ENCODE measurements at places on chromosomes 11 and 22. TPM values are rescaled to one million over a fixed set of nuclear protein-coding genes. Genes with fewer than 3 reads are reported as not detected.

GRCh38 chr11:13800901-13801300 is 132.4 kb downstream of the FAR1 start:
- no peak for DNase-seq
- no peak overlapping the region for H3K4me3 ChIP-seq
- no peaks in the 10 kb centered on the region for H3K4me1 ChIP-seq
- H3K36me3 ChIP-seq: no peaks in the 10 kb centered on the region
- no peak overlapping the region for H3K27ac ChIP-seq

- H3K4me1 ChIP-seq: no peaks in the 10 kb centered on the region
- no peak overlapping the region for H3K27ac ChIP-seq
- H3K4me3 ChIP-seq: no peak overlapping the region
- DNase-seq: no peak
- peaks cover 7% of the 10 kb centered on the region for H3K36me3 ChIP-seq
These were observed 8.2 kb downstream of the ZBED4 start for GRCh38 chr22:49861642-49862495.

DNA sequence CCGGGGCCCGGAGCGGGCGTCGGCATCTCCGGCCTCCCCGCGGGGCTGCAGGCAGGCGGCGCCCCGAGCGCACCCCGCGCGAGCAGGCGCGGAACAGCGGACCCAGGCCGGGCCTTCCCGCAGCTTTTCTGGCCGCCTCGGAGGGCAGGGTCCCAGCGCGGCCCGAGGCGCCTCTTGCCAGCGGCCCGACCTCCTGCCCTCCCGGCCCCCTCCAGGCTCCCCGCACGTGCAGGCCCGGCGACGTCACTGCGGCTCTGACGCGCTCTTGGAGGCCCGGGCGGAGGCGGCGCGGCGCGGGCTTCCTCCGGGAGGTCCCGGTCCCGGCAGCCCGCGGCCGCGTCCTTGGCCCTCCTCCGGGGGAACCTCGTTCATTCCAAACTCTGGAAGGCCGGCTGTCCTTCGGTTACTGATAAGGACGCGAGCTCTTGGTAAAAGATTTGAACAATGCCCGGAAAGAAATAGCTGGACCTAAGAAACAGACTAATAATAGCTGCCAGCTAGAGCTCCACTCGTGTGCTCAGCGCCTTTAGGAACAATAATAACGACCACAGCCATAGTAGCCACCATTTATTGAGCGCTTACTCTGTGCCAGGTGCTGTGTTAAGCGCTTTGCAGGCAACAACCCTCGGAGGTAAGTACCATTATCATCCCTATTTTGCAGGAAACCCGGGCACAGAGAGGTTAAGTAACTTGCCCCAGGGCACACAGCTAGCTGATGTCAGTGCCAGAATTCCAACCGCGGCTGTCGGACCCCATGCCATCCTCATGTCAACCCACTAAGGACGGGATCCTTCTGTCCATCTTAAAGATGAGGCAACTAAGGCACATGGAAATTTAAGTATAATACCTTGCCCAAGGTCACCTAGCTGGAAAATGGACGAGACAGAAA is 39.1 kb upstream of the CREB3L1 start:
- peaks cover 41% of the 10 kb centered on the region for H3K4me1 ChIP-seq
- H3K4me3 ChIP-seq: peak overlapping the region; percentile 62
- H3K36me3 ChIP-seq: no peaks in the 10 kb centered on the region
- H3K27me3 ChIP-seq: no peaks in the 10 kb centered on the region
- H3K27ac ChIP-seq: peak overlapping the region; percentile 65

DNA sequence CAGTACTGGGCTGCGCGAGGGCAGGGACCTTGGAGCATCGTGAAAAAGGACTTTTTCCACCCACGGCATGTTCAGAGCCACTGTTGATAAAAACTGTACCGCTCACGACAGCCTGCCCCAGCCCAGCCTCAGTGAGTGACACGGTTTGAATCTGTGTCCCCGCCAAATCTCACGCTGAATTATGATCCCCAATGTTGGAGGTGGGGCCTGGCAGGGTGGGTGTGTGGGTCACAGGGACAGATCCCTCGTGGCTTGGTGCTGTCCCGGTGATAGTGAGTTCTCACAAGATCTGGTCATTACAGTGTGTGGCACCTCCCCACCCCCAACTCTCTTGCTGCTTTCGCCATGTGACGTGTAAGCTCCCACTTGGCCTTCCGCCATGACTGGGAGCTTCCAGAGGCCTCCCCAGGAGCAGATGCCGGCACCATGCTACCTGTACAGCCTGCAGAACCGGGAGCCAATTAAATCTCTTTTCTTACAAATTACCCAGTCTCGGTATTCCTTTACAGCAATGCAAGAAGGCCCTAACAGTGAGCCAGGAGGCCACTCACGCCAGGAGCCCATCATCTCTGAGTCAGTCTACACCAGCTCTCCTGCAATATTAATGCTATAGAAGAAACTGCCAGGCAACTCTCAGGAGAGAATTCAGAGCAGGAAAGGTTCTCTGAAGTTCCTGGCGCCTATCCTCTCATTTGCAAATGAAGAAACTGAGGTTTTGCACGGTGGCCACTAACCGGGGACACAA is 1.3 kb downstream of the TOLLIP start:
- H3K4me3 ChIP-seq: peak overlapping the region; percentile 73
- H3K27me3 ChIP-seq: peaks cover 7% of the 10 kb centered on the region

DNA sequence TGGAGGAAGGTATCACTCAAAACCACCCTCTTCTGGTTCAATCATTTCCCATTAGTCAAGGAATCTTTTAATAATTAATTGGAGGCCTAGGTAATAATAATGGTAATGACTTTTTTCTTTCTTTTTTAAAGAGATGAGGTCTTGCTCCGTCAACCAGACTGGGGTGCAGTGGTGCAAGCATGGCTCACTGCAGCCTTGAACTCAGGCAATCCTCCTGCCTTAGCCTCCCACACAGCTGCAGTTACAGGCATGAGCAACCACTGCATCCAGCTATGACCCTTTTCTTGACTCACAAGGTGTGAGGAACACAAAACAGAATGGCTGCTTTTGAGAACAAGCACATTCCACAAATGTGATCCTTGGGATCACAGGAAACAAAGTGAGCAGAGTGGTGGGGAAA is 3.6 kb downstream of the POLDIP3 start:
- no peak for DNase-seq
- peaks cover 16% of the 10 kb centered on the region for H3K36me3 ChIP-seq
- H3K27me3 ChIP-seq: no peaks in the 10 kb centered on the region
- H3K4me1 ChIP-seq: peaks cover 34% of the 10 kb centered on the region
- H3K4me3 ChIP-seq: no peak overlapping the region

DNA sequence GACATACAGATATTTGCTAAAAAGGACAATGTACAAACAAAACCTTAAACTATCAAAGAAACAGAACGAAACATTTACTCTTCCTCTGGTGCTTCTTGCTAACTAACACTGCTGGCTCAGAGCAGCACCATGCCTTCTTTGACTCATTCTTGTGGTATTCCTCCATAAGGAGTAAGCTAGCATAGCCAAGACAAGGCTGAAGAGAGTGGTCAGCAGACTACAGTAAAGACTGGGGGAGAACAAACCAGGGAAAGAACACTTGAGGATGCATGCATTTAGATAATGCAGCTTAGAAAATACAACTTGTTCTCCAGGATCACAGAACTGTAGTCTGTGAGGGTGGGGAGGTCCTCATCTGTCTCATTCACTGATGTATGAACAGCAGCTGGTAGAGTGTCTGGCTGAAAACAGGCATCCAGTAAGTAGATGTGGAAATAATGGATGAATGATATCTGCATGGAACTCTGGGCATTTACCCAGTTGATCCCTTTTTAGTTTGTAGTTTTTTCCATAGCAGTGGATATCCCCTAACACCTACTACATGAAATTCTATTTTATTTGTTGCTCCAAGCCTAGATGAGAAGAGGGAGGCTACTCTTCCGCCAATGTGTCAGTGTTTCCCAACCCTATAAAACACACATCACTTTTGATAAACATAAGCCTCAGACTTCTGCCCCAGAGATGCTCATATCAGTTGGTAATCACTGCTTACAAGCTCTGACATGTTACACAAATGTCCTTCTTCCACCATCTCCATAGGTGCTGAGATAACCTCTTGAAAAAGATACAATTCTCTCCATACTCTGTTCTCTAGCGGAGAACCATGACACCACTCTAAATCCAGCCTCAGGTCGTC is 7.3 kb downstream of the SNX19 start:
- H3K4me3 ChIP-seq: no peak overlapping the region
- H3K27ac ChIP-seq: peak overlapping the region; percentile 65
- H3K36me3 ChIP-seq: peaks cover 49% of the 10 kb centered on the region
- no peak for DNase-seq

DNA sequence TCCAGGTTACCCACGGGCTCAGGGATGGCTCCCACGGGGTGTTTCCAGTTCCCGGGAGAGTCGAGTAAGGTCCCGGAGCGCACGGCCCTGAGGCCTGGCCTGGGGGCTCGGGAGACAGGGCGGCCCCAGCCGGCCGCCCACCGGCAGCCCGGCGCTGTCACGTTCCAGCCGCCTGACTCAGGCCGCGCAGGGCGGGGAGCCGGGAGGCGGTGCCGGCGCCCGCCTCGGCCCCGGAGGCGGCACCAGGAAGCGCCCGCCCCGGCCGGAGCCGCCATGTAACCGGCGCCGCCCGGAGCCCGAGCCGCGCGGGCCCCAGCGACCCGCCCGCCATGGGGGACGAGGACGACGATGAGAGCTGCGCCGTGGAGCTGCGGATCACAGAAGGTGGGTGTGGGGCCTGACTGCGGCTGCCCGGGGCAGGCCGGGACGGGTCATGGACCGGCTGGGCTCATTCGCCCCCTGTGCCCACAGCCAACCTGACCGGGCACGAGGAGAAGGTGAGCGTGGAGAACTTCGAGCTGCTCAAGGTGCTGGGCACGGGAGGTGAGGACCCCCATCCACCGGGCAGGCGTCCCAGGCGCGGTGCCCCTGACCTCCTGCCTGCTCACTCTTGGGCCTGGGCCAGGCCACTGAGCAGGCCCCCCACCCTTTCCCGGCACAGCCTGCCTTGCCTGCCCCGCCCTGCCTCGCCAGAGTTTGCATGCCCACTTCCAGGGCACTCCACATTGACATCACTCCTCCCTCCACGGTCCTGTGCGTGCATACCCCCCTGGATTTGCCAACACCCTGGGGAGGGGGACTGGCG is at the start of gene RPS6KA4:
TSS of gene RPS6KA4 (plus strand) at position 256 of the 805 bp plus-strand sequence. CDS start at position 330, 74 bp downstream.
- H3K27me3 ChIP-seq: no peaks in the 10 kb centered on the region
- DNase-seq: no peak
- peaks cover 44% of the 10 kb centered on the region for H3K4me1 ChIP-seq
- H3K27ac ChIP-seq: peak within 1 kb of the TSS; percentile 88

DNA sequence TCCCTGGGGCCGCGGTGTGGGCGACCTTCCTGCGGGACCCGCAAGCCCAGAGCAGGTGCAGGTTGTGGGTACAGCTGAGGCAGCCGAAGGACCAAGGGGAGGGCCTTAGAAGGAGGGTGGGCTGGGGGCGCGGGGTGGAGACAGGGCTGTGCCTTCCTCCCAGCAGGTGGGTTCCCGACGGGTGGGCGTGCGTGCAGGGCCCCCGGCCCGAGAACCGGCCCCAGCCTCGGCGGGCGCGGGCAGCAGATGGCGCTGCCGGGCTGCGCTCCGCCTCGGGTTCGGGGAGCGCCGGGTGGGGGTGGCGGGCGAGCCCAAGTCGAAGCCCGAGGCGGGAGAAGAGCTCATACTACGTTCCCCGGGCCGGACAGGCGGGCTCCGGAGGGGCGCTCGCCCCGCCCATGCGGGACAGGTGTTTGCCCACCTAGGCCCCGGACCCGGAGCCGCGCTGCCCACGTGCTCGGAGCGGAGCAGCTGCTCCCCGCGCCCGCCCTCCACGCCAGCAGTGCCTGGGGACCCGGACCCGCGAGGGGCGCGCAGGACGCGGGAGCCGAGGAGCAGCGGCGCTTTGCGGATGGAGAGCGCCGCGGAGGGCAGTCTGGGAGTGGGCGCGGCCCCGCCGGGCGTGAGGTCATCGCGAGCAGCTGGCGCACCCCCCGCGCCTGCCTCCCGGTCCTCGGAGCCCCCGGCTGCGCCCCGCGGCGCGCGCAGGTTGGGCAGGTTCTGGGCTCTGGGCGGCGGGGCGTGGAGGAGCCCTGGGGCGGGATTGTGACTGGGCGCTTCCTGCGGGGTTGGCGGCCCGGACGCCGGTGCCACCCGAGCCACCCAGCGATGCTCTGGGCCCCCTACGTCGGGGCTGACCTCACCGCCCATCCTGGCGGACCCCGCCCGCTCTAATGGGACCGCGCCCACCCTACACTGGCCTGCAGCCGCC is 25.3 kb downstream of the DUSP8 start:
- H3K36me3 ChIP-seq: no peaks in the 10 kb centered on the region
- H3K27me3 ChIP-seq: peaks cover 57% of the 10 kb centered on the region
- H3K4me1 ChIP-seq: peaks cover 3% of the 10 kb centered on the region

- DNase-seq: no peak
- no peaks in the 10 kb centered on the region for H3K27me3 ChIP-seq
- no peak overlapping the region for H3K4me3 ChIP-seq
- H3K4me1 ChIP-seq: peaks cover 50% of the 10 kb centered on the region
These were observed 2.6 kb upstream of the LTBP3 start for GRCh38 chr11:65560555-65561418.

DNA sequence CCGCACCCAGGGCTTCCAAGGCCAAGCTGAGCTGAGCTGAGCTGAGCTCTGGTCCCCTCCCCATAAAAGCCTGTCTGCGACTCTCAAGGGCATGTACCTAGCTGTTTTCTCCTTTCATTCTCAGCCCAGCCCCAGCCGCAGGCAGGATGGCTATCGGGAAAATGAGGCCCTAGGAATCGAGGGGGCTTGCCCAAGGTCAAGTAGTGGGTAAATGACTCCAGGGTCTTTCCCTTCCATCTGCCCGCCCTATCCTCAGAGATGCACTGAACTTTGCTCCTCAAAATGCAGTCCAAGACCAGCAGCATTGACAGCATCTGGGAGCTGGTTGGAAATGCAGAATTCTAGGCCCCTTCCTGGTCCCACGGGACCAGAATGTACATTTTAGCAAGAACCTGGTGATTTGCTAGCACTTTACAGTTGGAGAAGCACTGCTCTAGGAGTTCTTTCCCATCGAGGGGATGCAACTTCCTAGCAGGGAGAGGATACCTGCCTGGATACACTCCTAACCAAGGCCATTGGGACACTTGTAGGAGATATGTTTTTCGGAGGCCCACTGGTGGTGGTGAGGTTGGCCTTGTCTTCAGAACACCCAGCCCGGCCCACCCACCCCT is 43.2 kb upstream of the ACCSL start:
- H3K27me3 ChIP-seq: peaks cover 4% of the 10 kb centered on the region
- no peaks in the 10 kb centered on the region for H3K4me1 ChIP-seq
- H3K36me3 ChIP-seq: no peaks in the 10 kb centered on the region

GRCh38 chr11:76096552-76096951 is 109.8 kb downstream of the WNT11 start:
- H3K4me3 ChIP-seq: no peak overlapping the region
- no peak for DNase-seq
- no peaks in the 10 kb centered on the region for H3K4me1 ChIP-seq
- H3K36me3 ChIP-seq: no peaks in the 10 kb centered on the region

GRCh38 chr11:15764326-15764725 is 592.0 kb downstream of the SOX6 start:
- H3K27ac ChIP-seq: no peak overlapping the region
- no peaks in the 10 kb centered on the region for H3K36me3 ChIP-seq
- H3K4me3 ChIP-seq: no peak overlapping the region

- H3K27me3 ChIP-seq: peaks cover 3% of the 10 kb centered on the region
- no peak overlapping the region for H3K4me3 ChIP-seq
- no peak overlapping the region for H3K27ac ChIP-seq
- no peak for DNase-seq
These were observed 65.9 kb downstream of the C11orf58 start for GRCh38 chr11:16804104-16804947.

GRCh38 chr22:43946384-43946667 is 8.9 kb upstream of the SAMM50 start:
- peaks cover 18% of the 10 kb centered on the region for H3K4me1 ChIP-seq
- H3K27ac ChIP-seq: no peak overlapping the region
- DNase-seq: no peak
- no peak overlapping the region for H3K4me3 ChIP-seq

IGHMBP2 gene
- 10.0 TPM for polyA plus RNA-seq

OR4B1 gene
- not detected for polyA plus RNA-seq

OMP gene
- not detected for polyA plus RNA-seq

TBX10 gene
- polyA plus RNA-seq: not detected

SMIM35 gene
- polyA plus RNA-seq: not detected

OR2D2 gene
- polyA plus RNA-seq: 0.14 TPM
